Stimulated activated CD8-positive, alpha-beta memory T cell treated with anti-CD3 and anti-CD28 coated beads, Interleukin-12 subunit alpha, Interleukin-12 subunit beta, amount 100 ng/mL, for 4 hours (primary cell): ENCODE measurements at places on chromosomes 5 and 9.

- DNase-seq, result no peak
Observed at GRCh38 chr5:78628270-78628992, 20.1 kb downstream of the LHFPL2 start.

GRCh38 chr9:22214021-22214420, 204.9 kb upstream of the CDKN2B start:
- DNase-seq, result no peak

DNA sequence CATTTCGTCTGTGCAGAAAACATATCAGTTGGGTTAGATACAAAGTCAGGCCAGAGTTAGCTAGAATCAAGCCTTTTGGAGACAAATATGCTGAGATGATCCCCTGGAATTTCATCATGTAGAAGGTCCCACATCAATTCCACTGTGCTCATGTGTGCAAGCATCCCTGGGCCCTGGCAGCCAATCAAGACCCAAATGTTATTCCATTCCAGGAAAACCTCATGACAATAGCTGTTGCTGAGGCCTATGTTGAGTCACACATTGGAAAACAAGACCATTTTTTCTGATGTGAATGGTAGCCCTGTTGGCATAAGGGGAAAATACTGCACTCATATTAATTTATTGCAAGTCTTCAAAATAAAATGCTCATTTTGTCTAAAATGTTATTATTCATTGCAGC, 11.5 kb downstream of the SPOCK1 start:
- DNase-seq, result no peak

DNA sequence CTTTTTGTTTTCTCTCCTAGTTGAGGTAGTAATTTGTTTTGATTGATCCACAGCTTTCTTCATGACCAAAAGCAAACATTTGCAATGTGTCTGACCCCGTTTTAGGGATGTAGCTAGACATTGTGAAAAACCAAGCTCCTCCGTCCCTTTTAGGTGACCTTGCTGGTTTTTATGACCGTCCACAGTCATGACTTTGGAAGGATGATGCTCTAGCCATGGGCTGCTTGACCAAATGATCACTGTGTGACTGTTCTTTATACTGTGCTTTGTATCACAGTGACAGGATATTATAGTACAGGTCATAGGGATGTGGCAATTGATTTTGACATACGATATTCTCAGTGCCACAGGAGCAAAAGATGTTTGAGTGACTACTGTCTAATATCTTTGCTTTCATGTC, 54.4 kb downstream of the KCNN2 start:
- no peak for DNase-seq

GRCh38 chr9:132069046-132069898, 10.4 kb downstream of the MED27 start:
- DNase-seq, result no peak

DNA sequence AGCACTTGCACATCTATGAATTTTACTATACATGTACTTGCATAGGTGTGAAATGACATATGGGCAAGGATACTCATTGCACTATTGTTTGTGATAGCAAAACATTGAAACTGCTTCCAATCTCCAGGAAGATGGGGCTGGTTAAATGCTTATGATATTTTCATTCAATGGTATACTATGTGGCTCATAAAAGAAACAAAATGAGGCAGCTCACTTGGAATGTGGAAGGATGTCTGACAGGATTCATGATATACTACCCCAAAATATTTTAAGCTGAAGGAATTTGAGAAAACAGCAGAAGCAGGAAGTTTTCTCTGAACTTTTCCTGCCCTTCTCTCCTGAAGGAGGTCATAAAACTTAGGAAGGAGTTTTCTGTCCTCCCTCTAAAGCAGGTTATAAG, 99.6 kb upstream of the CAST start:
- no peak for DNase-seq

DNA sequence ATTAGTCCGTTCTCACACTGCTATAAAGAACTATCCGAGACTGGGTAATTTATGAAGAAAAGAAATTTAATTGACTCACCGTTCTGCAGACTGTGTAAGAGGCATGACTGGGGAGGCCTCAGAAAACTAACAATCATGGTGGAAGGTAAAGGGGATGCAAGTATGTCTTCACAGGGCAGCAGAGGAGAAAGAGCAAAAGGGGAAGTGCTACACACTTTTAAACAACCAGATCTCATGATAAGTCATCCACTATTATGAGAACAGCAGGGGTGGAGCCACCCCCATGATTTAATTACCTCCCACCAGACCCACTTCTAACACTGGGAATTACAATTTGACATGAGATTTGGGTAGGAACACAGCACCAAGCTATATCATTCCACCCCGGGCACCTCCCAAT, 26.6 kb downstream of the FST start:
- no peak for DNase-seq

DNA sequence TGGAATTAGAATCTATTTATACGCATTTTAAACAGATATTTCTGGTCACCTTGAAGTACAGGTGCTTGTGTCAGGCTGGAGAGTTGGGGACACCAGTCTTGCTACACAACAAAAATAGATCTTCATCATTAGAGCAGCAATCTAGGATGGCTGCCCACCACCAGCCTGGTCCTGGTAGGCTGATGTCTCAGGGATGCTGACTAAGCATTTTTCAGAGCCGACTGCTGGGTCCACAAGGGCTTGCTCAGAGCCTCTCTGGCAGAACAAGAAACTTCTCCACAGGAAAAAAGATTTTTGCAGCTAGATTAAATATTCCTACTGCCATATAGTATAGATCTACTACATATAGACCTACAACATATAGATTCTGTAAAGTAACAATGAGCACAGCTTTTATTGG, 12.0 kb upstream of the FAM81B start:
- DNase-seq, result no peak

- no peak for DNase-seq
Observed at GRCh38 chr5:108898257-108898656, 150.6 kb downstream of the FER start.

- no peak for DNase-seq
Observed at GRCh38 chr5:55923177-55923771, 71.5 kb downstream of the IL6ST start.

- DNase-seq, result no peak
Observed at GRCh38 chr5:63700241-63700640, 262.0 kb downstream of the HTR1A start.

GRCh38 chr5:103389846-103390245, 131.3 kb downstream of the MACIR start:
- no peak for DNase-seq

DNA sequence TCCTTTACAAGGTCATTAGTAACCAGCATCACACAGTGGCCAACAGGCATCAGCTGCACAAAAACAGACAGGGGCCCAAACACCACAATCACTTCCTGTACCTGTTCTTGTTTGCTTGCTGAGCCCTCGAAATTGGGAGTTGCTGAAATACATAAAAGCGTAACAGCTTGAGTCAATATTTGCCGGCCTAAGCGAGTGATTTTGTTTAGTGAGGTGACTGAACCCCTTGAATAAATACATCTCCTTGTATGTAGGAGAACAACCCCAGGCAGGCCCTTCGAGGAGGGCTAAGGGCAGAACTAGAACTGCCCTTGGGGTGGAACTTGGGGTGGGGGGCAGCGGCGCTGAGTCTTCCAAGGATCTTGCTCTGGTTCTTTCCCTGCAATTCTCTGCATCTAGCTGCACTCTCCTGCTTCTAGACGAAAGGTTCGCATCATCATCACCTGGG, 502.5 kb downstream of the RASEF start:
- no peak for DNase-seq

GRCh38 chr5:113273948-113274347, 160.8 kb downstream of the TSSK1B start:
- no peak for DNase-seq

- DNase-seq, result no peak
Observed at GRCh38 chr9:135051316-135052038, 36.0 kb upstream of the OLFM1 start.

- no peak for DNase-seq
Observed at GRCh38 chr5:107381189-107381856, 289.4 kb downstream of the EFNA5 start.

DNA sequence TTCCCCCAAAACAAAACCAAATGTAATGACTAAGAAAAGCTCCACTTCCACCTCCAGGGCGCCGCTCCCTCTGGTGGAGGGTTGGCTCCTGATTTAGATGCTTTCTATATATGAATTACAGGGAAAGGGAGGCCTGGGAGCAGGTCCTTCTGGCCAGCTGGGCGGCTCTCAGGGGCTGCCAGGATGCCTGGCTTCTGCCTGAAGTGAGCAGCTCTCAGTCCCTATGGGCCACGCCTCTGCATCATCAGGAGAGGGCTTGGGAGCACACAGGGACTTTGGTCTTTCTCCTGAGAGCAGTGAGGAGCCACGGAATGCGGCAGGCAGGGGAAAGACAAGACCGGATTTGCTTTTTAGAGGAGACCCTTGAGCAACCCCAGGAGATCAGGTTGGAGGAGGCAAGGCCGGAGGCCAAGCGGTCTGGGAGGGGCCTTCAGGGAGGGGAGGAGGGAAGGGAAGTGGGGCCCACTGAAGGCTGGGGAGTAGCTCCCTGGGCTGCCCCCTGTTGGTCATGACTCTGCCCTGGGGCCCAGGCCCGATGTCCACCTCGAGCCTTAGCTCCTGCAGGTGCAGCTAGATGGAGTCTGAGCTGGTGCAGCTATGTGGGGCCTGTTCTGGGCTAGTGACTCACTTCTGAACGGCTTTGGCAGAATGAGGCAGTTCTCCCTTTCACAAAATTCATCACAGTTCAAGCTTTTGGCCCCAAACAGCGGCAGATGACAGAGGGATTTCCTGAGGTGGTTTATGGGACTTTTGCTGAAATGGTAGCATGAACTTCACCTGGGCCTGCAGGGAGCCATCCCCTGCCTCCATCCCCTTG, 11.3 kb upstream of the GRHPR start:
- no peak for DNase-seq

DNA sequence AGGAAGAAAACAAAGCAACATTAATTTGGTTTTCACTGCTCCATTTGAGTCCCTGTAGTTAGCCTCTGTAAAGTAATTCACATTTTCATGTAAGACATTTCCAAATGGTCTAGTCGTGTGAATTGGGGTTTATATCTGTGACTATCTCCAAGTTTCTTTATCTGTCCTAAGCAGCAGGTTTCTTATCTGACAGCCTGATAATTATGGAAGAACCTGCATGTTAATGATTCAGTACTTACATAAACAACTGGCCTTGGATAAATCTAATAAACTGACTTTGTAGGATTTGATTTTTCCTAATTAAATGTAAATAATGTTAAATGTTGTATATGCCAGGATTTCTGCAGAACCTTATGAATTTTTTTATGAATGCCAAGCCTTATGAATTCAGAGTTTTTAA, 964.9 kb downstream of the NR2F1-AS1 start:
- no peak for DNase-seq

DNA sequence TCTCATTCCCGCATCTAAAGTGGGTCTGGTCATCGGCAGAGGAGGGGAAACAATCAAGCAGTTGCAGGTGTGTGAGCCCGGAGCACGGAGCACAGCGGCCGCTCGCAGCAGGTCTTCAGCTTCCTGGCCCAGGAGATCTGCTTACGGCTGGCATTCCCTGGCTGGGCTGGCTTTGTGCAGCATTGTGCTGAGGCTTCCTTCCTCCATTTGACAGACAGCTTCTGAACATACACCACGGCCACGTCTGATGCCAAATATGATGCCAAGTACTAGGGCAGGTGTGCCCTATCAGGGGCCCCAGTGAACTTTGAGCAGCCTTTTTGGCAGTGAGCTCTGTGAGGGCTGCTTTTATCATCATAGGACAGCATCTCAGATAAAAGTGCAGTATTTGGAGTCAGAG, 37.1 kb downstream of the FUBP3 start:
- DNase-seq, result no peak
